SJSA1 (cell line): ENCODE measurements at places on chromosomes 12 and 14.
A peak's percentile ranks its signal among the peaks of the same experiment; 100 is the strongest.

DNA sequence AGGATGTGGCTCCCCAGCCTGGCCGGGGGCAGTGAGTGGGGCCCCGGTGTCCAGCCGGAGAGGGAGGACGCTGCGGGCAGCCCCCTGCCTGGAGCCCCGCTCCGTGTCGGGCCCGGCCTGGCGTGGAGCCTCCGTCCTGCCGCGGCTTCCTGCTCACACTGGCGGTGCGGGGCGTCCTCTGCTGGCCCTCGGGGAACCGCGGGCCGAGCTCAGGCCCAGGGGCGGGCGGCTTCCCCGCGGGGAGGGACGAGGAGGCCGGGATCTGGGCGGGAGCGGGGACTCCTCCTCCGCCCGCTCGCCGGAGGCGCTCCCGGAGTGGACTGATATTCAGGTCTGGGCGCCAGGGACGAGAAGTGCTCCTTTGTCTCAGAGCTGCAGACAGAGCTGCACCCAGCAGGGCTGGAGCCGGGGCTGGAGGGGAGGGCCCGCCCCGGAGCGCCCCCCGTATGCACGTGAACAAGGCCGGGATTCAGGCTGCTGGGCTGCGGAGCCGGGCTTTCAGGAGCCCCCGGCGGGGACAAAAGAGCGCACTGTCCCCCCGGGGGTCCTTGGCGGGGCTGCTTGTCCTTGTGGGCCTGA, 2.2 kb downstream of the MMP17 start:
- peak; percentile 82 for DNase-seq

DNA sequence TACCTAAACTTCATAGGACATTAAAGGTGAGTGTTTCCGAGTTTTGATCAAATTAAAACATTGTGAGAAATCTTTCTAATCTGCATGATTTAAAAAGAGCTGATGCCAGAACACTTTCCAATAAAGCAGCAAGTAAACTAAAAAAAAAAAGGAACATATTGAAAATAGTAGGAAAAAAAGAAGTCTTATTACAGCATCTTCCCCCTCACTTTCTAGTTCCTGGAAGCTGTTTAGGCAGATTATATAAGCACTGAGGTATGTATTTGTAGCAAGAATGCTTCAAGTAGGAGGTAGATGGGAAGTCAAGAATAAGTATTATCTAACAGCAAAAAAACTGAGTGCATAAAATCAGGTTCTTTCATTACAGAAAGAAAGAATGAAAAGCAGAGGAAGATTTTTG, 45.8 kb downstream of the ERO1A start:
- no peak for DNase-seq

- DNase-seq = no peak
Measured at GRCh38 chr12:20128928-20129327, 239.4 kb upstream of the PDE3A start.

- no peak for DNase-seq
Measured at GRCh38 chr12:120346681-120347080, 19.1 kb upstream of the PLA2G1B start.

DNA sequence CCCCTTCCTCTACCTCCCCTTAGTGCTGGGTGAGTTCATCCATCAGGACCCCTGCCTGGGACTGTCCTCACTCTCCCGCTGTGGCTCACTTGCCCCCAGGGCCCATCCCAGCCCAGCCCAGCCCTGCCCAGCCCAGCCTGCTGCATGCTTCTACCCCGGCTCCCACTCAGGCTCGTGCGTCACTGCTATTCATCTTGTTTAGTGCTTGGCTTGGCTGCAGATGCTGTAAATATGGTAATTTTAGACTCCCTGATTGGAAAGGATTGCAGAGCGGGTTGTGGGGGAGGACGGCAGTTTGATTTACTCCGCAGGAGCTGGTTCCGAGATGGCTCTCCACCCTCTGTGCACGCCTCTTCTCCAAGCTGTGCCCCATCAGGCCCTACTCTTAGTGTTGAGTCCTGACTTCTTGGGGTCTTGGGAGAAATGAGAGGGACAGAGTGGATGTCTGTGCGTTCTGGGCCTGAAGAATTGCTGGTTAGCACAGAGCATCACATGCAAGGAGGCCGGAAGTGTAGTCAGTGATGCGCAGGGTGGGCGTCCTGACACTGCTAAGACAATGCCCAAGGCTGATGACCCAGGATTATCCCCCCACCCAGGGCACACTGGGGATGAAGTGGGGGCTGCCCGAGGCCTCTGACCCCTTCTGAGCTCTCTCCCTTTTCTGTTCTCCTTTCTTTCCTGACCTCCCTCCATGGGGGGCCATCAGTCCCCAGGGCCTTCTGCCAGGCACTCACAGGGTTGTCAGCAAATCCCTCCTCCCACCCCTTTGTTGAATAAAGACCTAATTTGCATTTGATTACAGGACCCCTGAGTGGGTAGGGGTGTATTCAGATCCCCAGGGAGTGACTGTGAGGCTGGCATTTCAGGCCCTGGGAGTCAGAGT, 244.4 kb downstream of the ZFP36L1 start:
- DNase-seq = peak; percentile 87

DNA sequence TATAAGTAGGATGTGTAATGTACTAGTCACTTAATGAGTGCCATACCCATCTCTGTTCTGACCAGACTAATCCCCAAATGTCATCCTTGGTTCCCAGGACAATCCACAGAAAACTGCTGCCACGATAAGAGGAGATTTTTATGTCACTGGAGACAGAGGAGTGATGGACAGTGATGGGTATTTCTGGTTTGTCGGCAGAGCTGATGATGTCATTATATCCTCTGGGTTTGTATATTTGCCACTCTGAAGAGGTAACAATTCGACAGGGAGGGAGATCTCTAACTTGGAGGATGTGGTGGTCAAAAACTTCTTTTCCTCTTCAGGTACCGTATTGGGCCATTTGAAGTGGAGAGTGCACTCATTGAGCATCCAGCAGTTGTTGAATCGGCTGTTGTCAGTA, 20.3 kb downstream of the ACSM4 start:
- no peak for DNase-seq

GRCh38 chr14:61472801-61473376, 151.5 kb downstream of the PRKCH start:
- DNase-seq = no peak

- no peak for DNase-seq
Measured at GRCh38 chr12:73372856-73373255, 1100.7 kb downstream of the TRHDE start.

GRCh38 chr12:100442403-100442802, 31.3 kb upstream of the NR1H4 start:
- no peak for DNase-seq

GRCh38 chr14:87998482-87998881, 5.5 kb upstream of the GALC start:
- DNase-seq = no peak

GRCh38 chr14:98187281-98187680, 1084.7 kb downstream of the BCL11B start:
- DNase-seq = no peak

- DNase-seq = no peak
Measured at GRCh38 chr12:89051065-89051677, 301.1 kb downstream of the DUSP6 start.

GRCh38 chr12:1205512-1206060, 214.6 kb downstream of the ERC1 start:
- no peak for DNase-seq

DNA sequence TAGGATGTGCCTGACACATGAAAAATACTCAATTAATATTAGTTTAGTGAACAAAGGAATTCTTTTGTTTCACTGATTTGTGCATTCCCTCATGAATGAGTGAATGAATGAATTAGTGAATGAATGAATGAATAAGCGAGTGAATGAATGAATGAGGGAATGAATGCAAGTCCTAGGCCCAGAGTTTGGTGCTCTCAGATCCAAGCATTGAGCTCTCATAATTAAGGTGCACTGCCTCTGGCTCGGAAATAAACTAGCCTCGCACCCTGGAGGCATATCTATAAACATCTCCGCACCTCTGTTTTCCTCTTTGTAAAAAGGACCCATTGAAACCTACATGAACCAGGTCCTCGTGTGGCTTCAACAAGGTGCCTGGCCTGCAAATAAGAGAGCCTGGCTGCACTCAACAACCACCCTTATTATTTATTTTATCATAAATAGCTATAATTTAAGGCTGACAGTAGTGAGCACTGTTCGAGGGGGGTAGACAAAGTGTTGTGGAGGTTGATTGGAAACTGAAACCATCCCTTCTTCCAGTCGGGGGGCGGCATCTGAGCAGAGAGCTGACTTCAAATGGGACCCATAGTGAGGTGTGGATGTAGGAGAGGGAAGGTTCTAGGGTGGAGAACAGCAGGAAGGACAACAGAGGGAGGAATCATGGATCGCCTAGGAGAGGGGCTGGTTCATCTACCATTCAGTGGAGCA, 316.8 kb downstream of the BCL11B start:
- no peak for DNase-seq

- DNase-seq = no peak
Measured at GRCh38 chr14:75069811-75070145, 337 bp downstream of the ZC2HC1C start.

DNA sequence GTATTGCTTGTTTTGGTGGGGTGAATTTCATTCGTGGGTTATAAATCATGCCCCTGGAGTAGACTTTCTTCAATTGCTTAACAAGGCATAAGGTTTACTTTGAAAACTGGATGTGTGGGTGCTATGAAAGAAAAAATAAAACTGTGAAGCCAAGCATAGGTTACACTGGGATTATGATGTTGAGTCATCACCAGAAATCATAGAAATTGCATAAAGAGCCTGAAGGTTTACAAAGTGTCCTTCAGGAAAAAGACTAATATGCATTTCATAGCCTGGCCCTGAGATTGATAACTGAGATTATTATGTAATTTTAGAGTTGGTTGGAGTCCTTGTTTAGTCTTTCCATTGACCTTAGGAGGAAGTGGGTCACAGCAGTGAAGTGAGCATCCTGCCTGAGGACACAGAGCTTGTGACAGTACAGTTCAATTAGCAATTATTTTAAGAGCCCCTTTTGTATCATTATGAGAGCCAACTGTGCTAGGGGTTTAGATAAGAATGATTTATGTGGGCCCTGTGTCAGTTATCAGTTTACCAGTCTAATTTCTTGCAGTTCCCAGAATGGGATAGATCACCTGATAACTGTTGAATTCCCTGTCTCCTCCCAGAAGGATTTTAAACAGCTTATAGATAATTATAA, 13.6 kb downstream of the LRRK2 start:
- DNase-seq = no peak
